Suprapubic skin (tissue), 4 donors: ENCODE measurements at places on chromosomes 2 and 18. TPM values are rescaled to one million over a fixed set of nuclear protein-coding genes. Genes with fewer than 3 reads are reported as not detected.
A peak's percentile ranks its signal among the peaks of the same experiment; 100 is the strongest.

Gene TSGA10
- total RNA-seq, result 8.5 TPM

Gene PSMD14
- total RNA-seq, result 21.1 TPM

Gene RNF103
- total RNA-seq, result 35.1 TPM

Gene ST8SIA5
- total RNA-seq, result not detected

Gene SPP2
- total RNA-seq, result not detected

Gene RPL37A
- total RNA-seq, result 892 TPM

DNA sequence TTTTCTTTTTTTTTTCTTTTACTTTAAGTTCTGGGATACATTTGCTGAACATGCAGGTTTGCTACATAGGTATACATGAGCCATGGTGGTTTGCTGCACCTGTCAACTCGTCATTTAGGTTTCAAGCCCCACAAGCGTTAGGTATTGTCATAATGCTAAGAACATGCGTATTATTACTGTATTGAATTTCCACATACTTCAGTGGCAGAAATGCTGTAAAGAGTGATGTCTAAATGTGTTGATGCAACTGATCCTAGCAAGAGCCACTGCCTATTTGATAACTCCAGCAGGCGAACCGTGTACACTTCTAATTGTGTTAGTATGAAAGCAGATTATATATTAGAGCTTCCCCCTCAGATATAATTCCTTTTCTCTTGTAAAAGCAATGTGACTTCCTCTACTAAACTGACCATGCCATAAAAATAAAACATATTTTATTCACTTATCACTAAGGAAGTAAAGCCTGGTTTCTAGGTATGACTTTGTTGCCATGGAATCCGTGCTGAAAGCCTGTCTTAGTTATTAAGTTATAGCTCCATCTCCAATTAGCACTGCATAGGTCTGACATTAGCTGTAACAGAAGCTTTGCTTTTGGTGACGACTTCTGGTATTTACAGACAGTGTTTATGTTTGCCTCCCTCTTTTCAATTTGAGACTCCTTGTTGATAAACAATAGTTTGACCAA lies 280.0 kb downstream of the GALR1 start:
- no peak for DNase-seq

DNA sequence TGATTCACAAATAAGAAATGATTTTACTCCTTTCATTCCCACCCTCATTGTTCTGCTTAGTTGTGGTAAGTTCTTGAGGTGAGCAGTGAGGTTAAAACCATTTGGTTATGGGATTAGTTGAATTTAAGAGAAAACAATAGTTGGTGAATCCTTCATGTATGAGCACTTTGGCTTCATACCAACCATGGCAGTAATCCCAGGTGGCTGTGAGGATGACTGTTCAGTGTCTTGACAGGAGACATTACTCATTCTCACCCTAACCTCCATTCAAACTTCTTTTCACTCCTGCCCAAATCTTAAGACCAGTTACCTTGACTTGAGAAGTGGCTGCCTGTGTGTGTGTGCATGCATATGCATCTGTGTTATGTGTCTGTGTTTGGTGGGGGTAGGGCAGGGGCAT lies 143.1 kb downstream of the SETBP1 start:
- no peak for DNase-seq

- no peak for DNase-seq
Measured at GRCh38 chr2:86791573-86791972, 860 bp upstream of the CD8A start.

GRCh38 chr2:136136931-136137330 lies 19.0 kb upstream of the CXCR4 start:
- DNase-seq, result no peak

- DNase-seq, result no peak
Measured at GRCh38 chr2:167345559-167345958, 457.3 kb downstream of the XIRP2 start.

- DNase-seq, result peak; percentile 64
Measured at GRCh38 chr2:11697103-11697871, 27.3 kb upstream of the NTSR2 start.

- DNase-seq, result no peak
Measured at GRCh38 chr2:48341551-48342133, 188.3 kb upstream of the STON1 start.

- no peak for DNase-seq
Measured at GRCh38 chr18:12564861-12565260, 93.0 kb downstream of the SPIRE1 start.

- DNase-seq, result no peak
Measured at GRCh38 chr18:24875286-24875685, 414.8 kb downstream of the HRH4 start.

DNA sequence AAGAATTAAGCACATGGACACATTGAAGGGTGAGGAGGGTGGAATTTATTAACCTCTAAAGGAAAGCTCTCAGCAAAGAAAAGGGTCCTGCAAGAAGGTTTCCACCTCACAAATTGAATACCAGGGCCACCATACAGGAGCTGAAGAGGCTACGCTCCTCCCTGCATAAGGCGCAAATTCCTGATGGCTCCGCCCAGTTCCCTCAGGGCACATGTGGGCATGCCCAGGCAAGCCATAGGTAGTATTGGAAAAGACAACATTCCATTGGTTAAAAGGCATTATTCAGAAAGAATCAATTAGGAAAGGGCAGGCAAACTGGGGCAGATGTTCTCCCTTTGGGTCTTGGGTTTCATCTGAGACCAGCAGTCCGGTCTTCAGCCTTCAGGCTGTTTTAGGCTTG lies 161.2 kb downstream of the PTPRM start:
- no peak for DNase-seq

- no peak for DNase-seq
Measured at GRCh38 chr2:207884127-207884526, 114.4 kb upstream of the FZD5 start.

DNA sequence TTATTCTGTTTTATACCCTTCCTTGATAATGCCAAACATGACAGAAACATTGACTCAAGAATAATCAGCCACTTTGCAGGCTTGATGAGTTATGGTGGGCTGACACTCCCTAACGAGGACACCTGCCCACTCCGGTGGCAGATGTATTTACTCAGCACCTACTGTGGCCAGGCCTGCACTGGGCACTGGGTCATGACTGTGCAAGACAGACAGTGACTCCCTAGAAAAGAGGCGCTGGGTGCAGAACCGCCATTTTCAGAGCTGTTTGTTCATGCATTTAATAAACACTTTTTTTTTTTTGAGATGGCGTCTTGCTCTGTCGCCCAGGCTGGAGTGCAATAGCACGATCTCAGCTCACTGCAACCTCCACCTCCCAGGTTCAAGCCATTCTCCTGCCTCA lies 32.5 kb downstream of the SNED1 start:
- DNase-seq, result no peak

DNA sequence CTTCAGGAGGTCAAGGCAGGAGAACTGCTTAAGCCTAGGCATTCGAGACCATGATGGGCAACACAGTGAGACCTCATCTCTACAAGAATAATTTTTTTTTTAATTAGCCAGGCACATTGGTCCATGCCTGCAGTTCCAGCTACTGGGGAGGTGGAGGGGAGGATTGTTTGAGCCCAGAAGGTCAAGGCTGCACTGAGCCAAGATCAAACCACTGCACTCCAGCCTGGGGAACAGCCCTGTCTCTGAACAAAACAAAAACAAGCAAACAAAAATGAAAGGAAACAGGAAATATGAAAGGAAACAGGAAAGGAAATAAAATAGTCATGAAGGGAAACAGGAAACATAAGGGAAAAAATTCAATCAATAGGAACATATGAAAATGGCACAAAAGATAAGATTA lies 64.7 kb upstream of the TMEM247 start:
- DNase-seq, result no peak

DNA sequence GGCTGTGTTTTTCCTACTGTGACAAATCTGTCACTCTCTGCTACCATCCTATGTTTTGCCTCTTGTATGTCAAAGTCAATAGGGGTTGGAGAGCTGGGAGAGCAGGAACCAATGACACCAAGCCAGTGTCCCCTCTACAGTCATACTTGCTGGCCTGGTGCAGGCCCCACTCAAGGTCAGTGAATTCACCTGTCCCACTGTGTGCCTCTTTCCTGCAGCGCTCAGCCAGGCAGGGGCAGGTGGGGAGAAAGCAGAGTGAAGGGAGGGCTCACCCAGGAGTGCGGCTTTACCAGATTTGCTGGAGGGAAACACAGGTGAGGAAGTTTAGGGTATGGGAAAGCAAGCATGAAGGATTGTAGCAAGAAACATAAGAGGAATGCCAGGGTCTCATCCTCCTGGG lies 114.5 kb downstream of the GYPC start:
- DNase-seq, result no peak

GRCh38 chr2:144288438-144288837 lies 231.5 kb downstream of the ZEB2 start:
- DNase-seq, result no peak

DNA sequence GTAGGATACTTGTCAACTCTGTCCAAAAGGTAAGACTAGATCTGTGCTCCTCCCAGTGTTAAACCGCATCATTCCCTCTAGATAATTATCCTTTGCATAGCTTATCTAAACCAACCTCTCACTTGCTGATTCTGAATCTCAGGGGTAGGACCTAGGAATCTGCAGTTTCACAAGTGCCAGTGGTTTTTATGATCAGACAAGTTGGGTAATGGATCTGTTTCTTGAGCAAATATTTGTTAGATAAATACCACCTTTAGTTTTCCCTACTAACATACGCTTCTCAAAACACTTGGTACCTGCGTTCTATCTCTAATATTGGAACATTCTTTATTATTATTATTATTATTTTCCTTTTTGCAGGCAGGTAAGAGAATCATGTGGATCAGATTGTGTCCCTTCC lies 439.9 kb downstream of the PTPRM start:
- DNase-seq, result no peak

DNA sequence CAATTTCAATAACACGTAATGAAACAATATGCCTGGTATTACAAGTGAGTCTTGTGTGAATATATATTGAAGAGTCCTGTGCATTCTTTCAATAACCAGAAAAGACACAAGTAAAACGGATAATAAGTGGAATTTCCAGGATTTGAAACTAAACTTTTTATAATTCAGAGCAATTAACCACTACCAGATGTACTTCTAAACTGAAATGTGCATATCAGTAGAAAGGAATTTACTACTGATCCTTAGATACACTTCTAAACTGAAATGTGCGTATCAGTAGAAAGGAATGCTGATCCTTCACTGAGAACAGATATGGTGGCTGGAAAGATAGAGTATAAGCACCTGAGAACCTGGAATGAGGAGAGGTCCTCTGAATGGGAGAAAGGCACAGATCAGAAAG lies 470.9 kb upstream of the SPHKAP start:
- no peak for DNase-seq
